D721Med (cell line): ENCODE measurements at places on chromosomes 1 and 21.

GRCh38 chr1:4750177-4750576 lies 95.8 kb downstream of the AJAP1 start:
- no peak for DNase-seq

- DNase-seq: no peak
These were observed 117.8 kb upstream of the SLC25A33 start for GRCh38 chr1:9421533-9421873.

GRCh38 chr1:216600730-216601609 lies 122.3 kb downstream of the ESRRG start:
- peak; percentile 39 for DNase-seq

- DNase-seq: no peak
These were observed 484 bp downstream of the DFFB start for GRCh38 chr1:3857791-3858129.

DNA sequence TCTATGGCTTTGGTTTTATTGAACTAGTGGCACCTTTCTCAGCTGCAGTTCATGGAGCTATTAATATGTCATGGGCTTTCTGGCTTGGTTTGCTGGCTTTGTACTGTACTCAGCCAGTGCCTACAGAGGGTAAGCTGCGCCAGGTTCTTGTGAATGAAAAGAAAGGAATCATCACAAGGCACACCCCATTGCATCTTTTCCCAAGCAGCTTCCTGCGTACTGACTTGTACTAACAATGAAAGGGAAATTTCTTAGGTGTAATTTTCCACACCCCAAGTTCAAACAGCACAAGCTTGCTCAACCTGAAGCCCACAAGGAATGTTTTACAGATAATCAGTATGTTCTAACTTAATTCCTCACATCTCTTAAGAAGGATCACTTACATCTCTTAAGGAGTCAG lies 78.0 kb upstream of the TNFSF18 start:
- no peak for DNase-seq

DNA sequence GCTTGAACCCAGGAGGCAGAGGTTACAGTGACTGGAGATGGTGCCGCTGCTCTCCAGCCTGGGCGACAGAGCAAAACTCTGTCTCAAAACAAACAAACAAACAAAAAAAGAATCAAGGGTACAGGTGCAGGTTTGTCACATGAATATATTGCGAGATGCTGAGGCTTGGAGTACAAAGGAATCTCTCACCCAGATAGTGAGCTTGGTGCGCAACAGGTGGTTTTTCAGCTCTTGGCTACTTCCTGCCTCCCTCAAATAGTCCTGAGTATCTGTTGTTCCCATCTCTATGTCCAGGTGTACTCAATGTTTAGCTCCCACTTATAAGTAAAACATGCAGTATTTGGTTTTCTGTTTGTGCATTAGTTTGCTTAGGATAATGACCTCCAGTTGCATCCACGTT lies 173.9 kb upstream of the CACYBP start:
- DNase-seq: no peak

DNA sequence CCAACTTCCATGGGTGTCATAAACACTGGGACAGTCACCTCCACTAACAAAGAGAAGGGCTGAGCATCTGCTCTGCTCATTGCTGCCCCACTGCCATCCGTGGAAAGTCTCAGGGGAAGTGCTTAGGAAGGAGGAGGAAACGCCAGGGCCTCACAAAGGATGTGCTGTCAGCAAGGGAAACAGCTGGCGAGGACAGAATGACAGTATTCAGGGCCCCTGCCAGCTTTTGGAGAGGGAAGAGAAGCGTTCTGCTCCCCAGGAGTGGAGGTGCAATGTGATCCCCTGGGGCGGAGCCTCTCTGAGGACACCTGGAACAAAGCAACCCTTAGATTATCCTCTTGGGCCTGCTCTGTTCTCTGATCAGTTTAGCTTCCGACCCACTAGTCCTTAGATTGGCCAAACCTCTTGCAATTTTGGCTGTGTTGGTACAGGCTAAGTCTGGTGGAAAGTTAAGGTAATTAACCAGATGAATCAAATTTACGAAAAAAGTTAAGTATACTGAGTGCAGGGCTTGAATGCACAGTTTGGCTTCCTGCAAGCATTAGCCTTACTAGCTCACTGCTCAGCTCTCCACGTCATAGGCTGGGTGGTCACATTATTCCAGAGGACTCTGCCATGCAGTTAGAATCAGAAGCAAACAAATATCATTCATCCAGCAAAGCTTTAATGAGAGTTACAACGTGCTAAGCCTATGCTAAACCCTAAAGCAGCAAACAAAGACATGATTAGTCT lies 170.2 kb upstream of the NFIA start:
- DNase-seq: no peak

- no peak for DNase-seq
These were observed 122.5 kb upstream of the ETS2 start for GRCh38 chr21:38683222-38683621.

GRCh38 chr1:182175361-182175931 lies 113.9 kb upstream of the ZNF648 start:
- DNase-seq: no peak

DNA sequence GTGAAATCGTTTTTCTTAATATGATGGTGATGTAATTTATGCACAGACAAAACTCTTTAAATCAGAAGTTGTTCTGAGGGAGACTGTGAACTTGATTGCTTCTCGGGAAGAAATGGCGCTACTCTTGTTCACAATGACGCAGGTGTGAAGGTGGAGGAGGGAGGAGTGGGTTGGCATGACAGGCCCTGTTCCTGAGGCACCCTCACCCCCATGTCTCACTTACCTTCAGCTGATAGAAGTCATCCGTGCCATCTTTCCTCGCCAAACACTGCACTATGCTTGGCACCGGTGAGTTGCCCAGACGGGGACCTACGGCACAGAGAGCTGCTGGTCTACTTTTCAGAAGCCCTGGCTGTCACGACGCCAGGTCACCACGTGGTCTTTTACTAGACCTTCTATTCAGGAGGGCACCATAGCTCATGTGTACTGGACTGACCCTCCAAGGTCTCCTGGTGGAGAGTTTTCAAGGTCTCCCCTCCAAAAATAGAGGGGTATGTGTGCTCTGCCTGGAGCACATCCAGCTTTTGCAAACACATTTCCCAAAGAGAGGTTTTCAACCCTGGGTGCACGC lies 27.1 kb downstream of the STK40 start:
- DNase-seq: no peak

GRCh38 chr1:54230507-54231339 lies 30.8 kb downstream of the MRPL37 start:
- no peak for DNase-seq

GRCh38 chr1:67146101-67146500 lies 11.3 kb upstream of the C1orf141 start:
- no peak for DNase-seq

DNA sequence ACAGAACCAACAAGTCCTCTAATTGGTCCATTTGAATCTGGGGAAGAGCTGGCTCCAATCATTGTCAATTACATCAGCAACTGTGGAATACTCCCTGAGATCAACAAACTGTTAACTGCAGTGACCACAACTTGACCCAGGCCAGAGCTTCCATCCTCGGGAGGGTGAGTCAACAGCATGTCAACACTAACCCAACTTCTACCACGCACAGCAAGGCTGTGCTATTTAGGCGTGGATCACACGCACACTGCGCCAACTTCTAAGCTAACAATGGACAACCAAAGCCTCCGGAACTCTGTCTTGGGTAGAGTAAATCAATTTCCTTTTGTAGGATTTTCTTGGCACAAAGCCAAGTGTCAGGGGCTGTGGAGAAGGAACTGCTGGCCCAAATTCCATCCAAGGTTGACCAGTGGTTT lies 30.4 kb downstream of the APP start:
- DNase-seq: no peak

DNA sequence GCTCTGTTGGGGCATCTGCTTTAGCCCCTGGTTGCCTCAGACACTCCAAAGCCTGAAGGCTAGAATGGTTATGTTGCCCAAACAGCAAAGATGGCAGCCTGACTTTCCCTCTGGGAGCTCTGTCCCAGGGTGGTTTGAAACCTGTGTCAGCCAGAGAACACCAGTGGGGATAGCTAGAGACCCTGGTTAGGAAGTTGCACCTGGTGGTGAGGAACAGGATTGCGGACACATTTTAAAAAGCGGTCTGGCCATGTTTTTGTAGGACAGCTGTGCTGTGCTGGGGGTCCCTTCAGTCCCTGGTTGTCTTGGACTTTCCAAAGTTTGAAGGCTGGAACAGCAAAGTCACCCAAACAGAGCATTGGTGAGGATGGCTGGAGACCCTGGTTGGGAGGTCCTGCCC lies 87.8 kb downstream of the DNM3 start:
- DNase-seq: no peak

DNA sequence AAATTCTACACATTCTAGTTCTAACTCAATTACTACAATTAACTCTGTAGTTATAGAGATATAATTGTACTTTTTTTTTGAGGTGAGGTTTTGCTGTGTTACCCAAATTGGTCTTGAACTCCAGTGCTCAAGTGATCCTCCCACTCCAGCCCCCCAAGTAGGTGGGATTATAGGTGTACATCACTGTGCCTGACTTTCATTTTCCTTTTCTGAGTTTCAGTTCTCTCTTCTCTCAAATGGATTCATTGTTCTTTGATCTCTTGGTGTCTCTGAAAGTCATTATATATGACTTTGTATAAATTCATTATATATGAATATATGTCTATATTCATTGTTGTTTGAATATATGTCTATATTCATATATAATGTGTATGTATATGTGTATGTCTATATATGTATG lies 74.0 kb upstream of the GALNT2 start:
- DNase-seq: no peak

GRCh38 chr1:86750076-86750475 lies 45.7 kb downstream of the SH3GLB1 start:
- DNase-seq: no peak

- DNase-seq: no peak
These were observed 365.1 kb upstream of the VAMP3 start for GRCh38 chr1:7405844-7406500.

GRCh38 chr1:209104646-209105045 lies 478.9 kb upstream of the CAMK1G start:
- DNase-seq: no peak

GRCh38 chr1:198295225-198295624 lies 138.4 kb downstream of the NEK7 start:
- no peak for DNase-seq

DNA sequence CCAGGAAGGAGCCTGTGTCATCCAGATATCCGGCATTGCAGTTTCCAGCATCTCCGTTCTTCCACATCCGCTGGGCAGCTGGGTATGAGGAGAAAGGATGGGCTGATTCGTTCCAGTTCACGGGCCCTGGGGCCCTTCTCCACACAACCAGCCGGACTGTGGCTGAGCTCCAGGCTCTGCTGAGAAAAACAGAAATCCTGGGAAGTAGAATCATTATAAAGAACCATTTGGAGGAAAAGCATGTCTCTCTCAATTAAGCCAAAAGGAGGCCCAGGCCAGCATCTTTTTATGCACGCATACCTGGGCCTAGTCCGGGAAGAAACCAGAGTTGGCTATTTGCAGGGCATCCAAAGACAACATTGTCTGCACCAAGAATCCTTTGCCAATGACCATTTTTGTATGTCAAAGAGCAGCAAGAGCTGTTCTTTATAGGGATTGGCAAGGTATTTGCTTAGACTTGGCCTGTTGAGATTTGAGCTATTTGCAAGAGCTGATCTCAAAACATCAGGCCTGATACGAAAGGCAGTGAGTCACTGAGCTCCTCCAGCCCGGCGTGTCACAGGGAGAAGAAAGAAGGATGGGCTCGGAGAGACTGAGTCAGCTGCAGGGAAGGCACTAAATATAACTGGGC lies 84.9 kb upstream of the ARHGEF16 start:
- no peak for DNase-seq

DNA sequence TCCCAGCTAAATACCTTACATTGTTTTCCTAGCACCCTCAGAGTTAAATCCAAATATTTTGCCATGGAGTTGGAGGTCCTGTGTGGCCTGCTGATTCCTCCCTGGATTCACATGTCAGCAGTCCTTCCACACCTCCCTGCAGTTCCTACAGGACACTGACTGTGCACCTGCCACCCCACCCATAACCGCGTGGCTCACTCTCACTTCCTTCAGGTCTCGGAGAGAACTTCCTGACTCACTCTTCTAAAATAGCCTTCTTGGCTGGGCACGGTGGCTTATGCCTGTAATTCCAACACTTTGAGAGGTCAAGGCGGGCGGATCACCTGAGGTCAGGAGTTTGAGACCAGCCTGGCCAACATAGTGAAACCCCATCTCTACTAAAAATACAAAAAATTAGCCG lies 8.4 kb upstream of the CAMTA1 start:
- DNase-seq: no peak

DNA sequence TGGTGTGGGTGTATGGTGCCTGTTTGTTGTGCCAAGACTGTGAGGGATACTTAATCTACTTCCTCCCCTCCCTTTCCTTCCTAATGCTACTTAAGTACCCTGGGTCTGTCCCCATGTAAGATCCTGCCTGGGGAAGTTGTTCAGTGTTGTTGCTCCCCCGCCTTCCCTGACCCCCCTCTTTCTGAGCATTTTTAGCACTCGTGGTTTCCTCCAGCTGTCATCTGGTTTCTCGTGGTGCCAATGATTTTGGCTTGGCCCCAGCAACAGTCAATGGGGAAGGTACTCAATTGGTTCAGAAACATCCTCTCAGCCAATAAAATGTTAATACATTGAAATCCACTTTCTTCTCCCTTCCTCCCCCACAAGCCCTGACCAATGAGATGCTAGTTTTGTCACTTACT lies 8.0 kb upstream of the B4GALT3 start:
- DNase-seq: no peak

DNA sequence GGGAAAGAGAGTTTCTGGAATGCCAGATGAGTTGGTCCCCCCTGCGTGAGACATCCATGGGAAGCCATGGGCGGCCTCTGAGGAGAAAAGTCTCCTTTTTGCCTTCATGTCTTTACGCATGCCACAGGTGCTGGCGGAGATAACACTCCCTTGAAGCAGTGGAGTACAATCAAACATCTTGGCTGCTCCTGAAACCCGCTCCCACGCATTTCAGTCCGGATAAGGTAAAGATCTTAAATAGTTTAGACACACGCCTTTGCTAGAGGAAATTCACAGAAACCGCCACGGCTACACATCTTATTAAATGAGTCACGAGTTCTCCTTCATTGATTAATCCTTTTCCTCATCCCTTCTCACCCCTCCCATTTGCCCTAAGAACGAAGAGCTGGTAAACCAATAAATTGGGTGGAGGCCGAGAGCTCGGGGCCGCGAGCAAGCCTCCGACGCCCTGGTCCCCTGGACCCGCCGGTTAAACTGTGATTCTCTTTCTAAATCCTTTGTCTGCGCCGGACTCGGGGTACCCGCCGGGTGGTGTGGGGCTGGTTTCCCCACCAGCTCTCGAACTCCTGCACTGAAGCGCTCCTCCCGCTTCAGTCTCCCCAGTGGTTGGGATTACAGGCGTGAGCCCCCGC lies 6.6 kb upstream of the ZNF669 start:
- DNase-seq: no peak
